LHCN-M2 (cell line): ENCODE measurements at places on chromosomes 5 and 9.

DNA sequence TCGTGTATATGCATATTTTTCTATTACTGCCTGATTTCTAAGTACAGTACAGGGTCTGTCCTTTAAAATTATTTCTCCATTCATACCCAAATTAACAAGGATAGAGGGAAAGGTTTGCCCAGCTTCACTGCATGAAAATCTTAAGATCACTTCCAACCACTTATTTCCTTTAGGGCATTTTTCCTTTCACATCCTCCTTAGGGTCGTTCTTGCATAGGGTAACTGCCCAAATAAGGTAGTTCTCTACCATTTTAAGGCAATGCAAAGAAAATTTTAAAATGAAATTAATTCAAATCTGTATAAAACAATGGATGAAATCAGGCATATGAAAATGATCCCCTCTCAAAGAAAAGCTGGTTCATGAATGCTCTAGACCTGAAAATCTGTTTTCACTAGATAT lies 4.1 kb upstream of the CDC20B start:
- DNase-seq, result no peak

- no peak for DNase-seq
These were observed 30.0 kb downstream of the BTF3 start for GRCh38 chr5:73528248-73528647.

GRCh38 chr5:62029303-62029702 lies 276.7 kb upstream of the KIF2A start:
- peak; percentile 66 for DNase-seq

DNA sequence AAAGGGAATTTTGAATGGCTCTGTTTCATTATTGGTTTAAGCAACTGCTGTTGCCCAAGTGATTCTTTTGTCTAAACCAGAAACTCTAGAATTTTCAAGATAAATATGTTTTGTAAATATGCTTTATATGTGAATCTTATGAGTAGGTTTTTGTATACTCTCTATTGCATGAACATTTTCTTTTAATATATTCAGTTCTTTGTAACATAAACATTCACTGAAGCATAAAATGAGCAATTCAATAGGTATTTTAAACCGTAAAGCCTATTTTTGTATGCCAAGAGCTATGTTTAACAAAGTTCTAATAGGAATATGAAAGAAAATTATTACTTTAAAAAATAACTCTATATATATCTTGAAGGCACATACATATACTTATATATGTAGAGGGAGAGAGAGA lies 293.1 kb downstream of the PSAT1 start:
- no peak for DNase-seq

DNA sequence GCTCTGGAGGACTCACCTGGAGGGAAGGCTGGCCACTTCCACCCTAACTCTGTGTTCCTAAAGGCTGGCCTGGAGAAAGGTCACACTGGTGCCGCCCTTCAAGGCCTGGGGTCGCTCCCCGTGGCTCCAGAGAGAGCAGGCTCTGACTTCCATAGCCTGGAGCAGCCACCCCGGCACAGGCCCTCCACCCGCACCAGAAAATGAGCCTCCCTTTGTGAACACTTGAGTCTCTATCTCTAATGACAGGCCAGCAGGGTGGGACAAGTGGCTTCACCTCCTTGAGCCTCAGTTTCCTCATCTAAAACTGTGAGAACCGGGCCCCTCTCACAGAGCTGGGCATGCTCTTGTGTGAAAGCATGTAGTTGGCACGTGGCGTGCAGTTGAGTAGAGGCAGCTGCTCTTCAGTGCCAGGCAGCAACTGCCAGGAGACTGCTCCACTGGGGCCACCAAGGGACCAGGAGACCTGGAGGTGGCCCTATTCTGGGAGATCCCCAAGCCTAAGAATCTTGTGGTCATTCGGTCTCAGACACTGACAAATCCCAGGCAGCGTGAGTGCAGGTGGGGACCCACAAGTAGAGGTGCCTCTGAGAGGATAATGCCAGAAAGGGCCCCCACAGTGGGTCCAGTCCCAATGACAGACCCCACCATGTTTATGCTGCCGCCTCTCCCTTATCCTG lies 56.7 kb upstream of the GARNL3 start:
- no peak for DNase-seq

DNA sequence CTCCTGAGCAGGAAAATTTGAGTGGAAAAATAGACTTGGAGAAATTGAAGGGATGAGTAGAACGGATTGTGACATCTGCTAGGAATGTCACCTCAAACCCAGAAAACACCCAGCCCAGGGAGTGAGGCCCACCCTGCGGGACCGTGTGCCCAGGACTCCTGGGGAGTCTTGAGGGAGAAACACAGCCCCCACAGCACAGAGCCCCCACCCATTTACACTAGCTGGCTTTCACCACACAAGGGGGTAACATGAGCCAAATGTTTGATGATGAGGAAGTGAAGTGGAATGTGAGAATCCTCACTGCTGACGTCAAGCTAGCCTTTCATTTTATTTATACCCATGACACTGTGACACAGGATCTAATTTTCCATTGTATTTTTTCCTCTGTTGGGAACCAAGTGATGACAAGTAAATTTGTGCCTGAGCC lies 42.8 kb upstream of the PDE8B start:
- DNase-seq, result peak; percentile 71

- peak; percentile 74 for DNase-seq
These were observed 50.8 kb upstream of the PCSK1 start for GRCh38 chr5:96483878-96484277.

GRCh38 chr5:40355846-40356245 lies 323.9 kb upstream of the PTGER4 start:
- no peak for DNase-seq

DNA sequence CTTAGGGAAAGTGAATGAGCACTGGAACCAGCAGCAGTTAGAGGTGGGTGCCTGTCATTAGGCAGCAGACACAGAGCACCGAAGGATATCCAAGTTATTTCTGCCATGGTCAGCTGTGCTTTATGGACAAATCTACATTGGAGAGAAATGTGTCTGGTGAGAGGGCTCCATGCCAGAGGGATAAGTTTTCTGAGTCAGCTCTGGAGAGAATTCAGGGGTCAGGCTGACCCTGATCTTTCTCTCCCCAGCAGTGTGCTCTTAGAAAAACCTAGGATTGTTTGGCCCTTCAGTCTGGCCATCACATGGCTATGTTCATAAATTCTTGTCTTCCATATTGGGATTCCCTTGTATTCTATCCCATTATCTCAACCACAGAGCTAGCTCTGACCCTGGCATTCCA lies 8.9 kb upstream of the IL17B start:
- DNase-seq, result peak; percentile 39

DNA sequence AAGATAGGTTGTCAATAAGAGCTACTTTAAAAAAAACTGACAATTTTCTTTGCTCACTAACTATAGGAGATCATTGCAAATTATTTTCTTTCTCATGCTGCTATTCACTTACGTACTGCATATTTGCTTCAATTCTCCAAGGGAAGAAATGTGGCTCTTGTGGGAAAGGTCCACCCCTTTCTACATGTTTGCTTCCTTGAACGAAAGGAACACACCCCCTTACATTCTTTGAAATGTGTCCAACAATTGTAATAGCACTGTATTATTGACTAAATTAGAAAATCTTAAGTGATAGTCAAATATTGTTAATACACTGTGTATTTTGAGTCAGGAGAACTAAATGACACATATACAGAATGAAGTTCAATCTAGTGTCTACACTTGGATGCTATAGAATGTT lies 5.2 kb downstream of the MEF2C start:
- DNase-seq, result peak; percentile 34

- peak; percentile 93 for DNase-seq
These were observed 1.1 kb downstream of the HRCT1 start for GRCh38 chr9:35906923-35907699.

DNA sequence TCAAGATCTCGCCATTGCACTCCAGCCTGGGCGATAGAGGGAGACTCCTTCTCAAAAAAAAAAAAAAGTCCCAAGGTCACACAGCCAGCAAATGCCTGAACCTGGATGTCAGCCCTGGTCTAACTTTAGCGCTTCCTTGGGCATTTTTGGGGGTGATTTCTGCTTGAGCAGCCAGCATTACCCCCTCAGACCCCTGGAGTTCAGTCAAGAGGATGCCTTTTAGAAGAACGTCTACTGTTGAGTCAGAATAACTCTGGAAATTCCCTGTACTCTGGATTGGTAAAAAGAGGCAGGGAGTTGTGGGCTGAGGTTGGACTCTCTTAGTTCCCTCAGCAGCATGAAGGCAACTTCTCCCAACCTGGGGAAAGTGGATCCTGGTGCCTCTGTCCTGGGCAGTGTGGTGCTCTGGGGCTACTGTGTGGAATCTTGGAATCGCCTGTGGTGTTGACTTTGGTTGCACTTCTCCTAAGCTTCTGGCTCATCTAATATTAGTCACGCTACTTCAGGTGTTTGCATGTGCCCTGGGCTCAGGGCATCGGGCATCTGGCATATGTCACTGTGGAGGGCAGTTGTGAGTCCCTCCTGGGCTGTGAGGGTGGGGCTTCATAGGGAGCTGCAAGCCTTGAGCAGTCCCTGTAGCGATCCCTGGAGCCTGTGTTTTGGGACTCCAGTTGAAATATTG lies 32.2 kb downstream of the STXBP1 start:
- no peak for DNase-seq

DNA sequence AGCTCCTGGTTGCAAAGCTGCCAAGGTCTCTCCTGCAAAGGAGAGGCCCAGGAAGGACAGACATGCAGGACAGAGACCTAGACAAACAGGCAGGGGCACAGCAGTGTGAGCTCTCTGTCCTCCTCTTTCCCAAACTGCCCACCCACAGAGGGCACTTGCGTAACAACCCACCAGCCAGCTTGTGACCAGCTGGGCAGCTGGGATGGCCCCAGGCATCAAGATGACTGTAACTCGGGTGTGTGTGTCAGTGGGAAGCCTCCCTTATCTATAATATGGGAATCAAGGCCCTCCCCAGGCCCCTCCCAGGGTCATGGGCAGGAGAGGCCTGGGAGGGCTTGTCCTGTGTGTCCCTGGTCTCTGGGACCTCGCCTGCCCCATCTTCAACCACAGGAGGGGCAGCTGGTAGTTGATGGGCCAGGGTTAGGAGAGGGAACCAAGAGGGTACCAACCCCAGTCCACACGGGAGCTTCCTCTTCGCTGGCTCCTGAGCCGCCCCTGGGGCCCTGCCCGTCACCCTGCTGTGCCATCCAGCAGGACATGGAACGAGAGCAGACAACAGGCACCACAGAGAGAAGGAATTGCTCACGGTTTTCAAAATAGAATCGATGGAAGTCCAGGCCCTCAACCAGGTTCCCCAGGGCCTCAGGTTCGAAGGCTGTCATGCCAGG lies 37.9 kb downstream of the SLC6A7 start:
- DNase-seq, result peak; percentile 39

DNA sequence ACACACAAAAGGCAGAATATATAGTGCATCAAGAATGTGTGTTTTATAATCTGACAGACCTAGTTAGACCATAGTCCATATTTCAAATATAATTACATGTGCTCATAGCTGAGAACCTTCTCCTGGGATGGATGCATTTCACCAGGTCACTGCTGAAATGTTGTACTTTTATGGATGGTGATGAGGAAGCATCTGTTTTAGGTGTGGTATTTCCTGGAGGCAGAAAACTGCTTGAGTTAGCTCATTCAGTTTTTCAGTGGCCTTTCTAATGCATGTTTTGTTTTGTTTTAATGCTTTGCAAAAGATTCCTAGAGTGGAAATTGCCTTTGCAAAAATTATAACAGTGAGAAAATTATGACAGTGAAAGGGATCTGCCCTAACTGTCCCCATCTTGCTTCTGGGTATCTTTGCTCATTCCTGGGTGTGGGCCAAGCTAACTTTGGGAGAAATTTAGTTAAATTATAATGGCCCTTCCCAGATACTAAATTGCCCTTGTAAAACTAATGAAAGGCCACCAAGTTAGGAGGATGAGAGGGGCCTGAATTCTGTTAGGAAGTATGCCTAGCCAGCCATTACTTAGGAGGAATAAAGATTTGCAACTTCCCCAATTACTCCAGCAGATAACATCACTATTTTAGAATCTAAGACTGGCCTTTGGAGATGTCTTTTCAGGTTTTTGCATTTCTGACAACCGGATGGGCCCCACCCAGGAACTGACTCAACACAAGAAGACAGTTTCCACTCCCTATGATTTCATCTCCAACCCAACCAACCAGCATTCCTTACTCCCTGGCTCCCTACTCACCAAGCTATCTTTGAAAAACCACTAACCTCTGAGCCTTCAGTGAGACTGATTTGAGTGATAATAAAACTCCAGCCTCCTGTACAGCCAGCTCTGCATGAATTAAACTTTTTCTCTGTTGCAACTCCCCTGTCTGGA lies 7.0 kb upstream of the IL12B start:
- DNase-seq, result peak; percentile 62

- no peak for DNase-seq
These were observed 506.8 kb downstream of the NFIB start for GRCh38 chr9:13807118-13807517.

DNA sequence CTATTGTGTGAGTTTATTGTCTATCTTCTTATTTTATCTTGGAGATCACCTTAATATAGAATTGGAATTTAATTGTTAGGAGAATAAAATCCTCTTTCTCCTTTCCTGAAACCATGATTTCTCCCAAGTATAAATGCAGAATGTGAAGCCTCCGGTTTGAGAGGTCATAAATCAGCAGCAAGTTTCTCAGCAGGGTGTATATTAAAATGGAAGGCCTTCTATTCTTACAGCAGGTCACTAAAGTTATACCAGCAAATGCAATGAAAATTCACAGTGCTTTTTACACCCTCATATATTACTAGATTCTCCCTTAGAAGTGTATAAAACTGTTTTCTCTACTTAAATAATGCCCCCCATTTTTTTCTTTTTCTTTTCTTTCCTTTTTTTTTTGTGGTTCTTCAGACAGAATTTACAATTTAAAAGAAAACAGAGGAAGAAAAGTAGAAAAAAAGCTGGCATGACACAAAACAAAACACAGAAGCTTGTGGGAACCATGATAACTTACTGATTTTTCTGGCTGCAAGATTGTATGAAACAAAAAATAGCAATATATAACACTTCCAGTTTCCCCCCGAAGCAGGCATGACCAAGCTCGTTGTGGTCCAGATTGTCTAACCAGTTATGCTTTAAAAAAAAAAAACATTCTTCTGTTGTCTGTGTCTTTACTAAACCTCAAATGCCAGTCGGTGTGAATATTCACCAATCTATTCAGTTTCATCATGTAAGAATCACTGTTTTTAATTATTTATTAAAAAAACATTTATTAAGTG lies 211.2 kb downstream of the RAB3C start:
- DNase-seq, result no peak

- DNase-seq, result no peak
These were observed 3.0 kb upstream of the CTSV start for GRCh38 chr9:97041898-97042297.

- DNase-seq, result no peak
These were observed 48.1 kb upstream of the NR4A3 start for GRCh38 chr9:99773468-99774138.

DNA sequence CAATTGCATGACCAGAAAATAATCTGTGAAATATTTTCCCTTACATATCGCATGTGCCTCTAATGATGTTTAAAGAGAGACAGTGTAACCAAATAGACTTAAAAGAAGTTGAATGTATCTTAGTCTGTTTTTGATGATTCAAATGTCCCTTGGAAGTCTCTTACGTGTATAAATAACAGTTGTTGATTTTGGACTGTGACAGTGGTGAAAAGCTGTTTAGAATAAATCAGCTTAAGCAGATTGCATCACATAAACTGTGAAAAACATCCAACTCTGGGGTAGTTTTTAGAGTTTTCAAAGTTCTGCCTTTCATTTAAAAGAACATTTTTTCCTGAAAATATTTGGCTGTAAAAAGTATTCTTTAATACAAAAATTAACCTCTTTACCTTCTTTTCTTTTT lies 301.1 kb downstream of the PRR16 start:
- DNase-seq, result peak; percentile 71
